ENCODE measurements at places on chromosomes 5 and 9. TPM values are rescaled to one million over a fixed set of nuclear protein-coding genes. Genes with fewer than 3 reads are reported as not detected.

CDKN2A gene
- total RNA-seq = 8.6 TPM

PDE6A gene
- not detected for total RNA-seq

RORB gene
- total RNA-seq = under 0.01 TPM

LCN10 gene
- total RNA-seq = not detected

TRIM14 gene
- 3.6 TPM for total RNA-seq

ADRB2 gene
- total RNA-seq = 1.5 TPM

IRX1 gene
- 0.19 TPM for total RNA-seq

TEX10 gene
- 38.2 TPM for total RNA-seq

SLC45A2 gene
- total RNA-seq = not detected

CBY3 gene
- not detected for total RNA-seq

STPG3 gene
- not detected for total RNA-seq

LCN1 gene
- under 0.01 TPM for total RNA-seq

C9orf78 gene
- total RNA-seq = 40.6 TPM

PAEP gene
- total RNA-seq = not detected

DND1 gene
- total RNA-seq = not detected

SHISAL2B gene
- not detected for total RNA-seq

NIM1K gene
- 0.58 TPM for total RNA-seq

PCDHGA8 gene
- 1.3 TPM for total RNA-seq

TMEFF1 gene
- 1.5 TPM for total RNA-seq

INSL4 gene
- total RNA-seq = not detected

KIF4B gene
- not detected for total RNA-seq

OBP2B gene
- total RNA-seq = not detected

AJM1 gene
- total RNA-seq = 6.8 TPM

CTNND2 gene
- not detected for total RNA-seq

FGD3 gene
- total RNA-seq = not detected

PLPP7 gene
- 19.4 TPM for total RNA-seq

SLIT3 gene
- 3.1 TPM for total RNA-seq

SLC6A19 gene
- not detected for total RNA-seq

IFNK gene
- total RNA-seq = not detected

SURF1 gene
- 40.3 TPM for total RNA-seq

RAB3C gene
- total RNA-seq = not detected

LAMC3 gene
- total RNA-seq = under 0.01 TPM
